ENCODE measurements at places on chromosomes 5 and 9.

DNA sequence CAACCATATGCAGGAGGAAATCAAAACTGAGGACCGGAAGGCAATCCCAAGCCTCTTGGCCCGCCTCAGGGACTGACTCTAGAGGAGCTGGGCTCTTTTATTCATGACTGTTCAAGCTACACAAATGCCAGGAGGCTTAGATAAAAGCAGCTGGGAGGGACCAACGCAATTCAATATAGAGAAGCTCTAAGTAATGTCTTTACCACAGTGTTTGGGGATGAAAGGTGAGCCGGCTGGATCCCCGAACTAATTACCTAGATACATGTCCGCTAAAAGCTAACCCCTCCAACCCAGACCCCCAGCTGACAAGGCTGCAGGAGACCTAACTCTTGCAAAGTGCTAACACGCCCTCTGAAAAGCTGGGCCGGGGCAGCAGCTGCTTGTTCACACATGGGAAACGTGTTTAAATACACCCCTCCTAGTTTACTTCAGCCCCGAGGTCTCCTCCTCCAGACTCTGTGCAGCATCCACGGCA, 67.5 kb downstream of the TLE1 start:
- DNase-seq, result no peak

DNA sequence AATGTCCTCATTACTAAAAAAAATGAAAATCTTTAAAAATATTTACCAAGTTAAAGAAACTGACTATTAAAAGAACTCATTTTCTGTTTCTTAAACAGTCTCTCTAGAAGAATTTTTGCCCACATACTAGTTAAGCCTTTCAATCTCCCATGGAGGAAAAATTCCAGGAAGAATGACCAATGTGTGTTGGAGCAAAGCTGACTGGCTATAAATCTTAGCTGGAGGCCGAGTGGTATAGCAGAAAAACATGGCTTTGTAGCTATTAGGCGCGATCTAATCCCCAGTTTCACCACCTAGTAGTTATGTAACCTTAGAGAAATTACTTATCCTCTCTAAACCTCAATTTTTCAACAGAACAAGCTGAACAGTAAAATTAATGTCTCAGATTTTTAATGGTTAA, 135.5 kb upstream of the PRLR start:
- DNase-seq, result no peak

- DNase-seq, result no peak
These were observed 133.1 kb downstream of the GABBR2 start for GRCh38 chr9:98575379-98576346.

DNA sequence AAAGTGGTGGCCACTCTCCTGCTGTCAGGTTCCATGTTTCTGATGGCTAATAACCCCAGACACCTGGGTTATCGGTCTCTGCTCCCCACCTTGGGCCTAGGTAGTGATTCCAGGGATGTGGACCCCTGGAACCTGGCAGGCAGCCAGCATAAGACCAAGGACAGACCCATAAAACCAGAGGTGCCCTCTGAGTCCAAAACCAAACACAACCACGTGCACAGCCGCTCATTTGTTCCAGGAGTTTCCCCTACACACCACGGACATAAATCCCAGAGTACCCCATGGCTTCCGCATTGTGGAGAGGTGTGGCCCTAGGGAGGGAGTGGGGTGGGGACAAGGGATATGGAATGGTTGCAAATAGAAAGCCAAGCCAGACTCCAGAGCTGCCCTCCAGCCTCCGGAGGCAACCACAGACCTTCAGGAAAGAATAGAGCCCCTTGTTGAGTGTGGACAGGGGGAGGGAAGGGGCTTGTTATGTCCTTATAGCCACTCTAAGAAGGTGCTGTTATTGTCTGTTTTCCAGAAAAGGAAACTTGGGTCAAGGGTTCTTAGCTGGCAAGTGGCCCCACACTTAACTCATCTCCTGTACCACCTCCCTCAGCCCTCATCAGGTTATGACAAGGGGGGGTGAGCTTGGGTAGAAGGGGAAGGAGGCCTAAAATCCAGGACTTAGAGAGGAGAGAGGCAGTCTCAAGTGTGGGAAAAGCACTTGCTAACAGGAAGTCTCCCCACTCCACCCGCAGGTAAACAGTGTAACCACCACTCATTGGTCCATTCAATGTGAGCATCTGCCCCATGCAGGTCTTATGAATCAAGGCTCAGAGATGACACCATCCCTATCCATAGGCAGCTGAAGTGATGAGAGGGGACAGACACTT, 23.6 kb upstream of the CYSTM1 start:
- DNase-seq, result no peak

GRCh38 chr5:133041910-133042309, 9.9 kb upstream of the HSPA4 start:
- DNase-seq, result no peak

All from stimulated activated CD4-positive, alpha-beta T cell treated with anti-CD3 and anti-CD28 coated beads, Interleukin-4, amount 100 ng/mL, for 1 hour (primary cell).